ENCODE measurements at places on chromosomes 3 and 15.

GRCh38 chr3:38345879-38346586 is 552 bp upstream of the XYLB start:
- DNase-seq = no peak

GRCh38 chr15:56469483-56469882 is 4.5 kb upstream of the MNS1 start:
- no peak for DNase-seq

DNA sequence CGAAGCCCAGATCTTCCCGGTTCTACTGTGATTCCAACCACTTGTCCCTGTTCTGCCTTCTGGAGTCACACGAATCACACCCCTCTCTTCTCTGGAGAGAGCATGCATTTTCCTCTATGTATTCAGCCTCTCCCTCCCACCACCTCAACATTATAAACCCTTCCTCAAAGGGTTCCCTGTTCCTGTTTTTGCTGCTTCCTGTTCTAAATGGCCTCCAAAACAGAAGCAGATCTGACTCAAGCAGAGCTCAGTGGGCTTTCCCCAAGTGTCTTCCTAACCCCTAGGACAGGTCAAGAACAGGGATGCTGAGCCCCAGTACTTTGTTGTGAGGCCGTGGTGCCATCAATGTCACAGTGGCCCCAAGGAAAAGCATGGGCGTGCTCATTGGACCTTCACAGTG is 75.7 kb upstream of the ARNT2 start:
- no peak for DNase-seq

DNA sequence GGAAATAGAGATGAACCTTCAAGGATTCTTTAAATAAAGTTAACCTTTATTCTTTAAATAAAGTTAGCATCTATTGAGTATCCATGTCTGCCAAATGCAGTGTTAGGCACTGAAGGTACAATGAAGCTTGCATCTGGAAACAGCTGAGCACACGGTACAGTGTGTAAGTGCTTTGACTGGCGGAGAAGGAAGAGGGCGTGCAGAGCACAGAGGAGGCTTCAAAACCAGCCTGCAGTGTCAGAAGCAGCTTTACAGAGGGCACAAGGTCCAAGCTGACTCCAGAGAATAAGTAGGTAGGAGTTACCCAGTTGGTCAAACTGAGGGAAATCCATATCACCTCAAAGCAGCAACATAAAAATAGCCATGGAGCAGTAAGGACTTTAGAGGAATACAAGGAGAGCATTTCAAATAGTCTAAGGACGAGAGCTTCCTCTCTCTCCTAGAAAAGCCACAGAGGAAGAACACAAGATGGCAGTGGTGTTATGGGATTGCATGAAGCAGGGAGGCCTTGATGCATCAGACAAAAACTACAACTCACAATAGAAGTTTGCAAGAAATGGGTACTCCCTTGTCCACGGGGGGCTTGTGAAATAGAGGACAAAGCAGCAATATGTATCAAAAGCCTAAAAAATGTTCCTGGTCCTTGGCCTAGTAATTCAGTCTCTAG is 60.3 kb upstream of the PPP2R3A start:
- DNase-seq = no peak
